ENCODE measurements at places on chromosomes 16 and 17. TPM values are rescaled to one million over a fixed set of nuclear protein-coding genes. Genes with fewer than 3 reads are reported as not detected.

PLLP gene
- total RNA-seq: 0.55 TPM

ASPA gene
- not detected for total RNA-seq

CLEC3A gene
- not detected for total RNA-seq

KRTAP4-3 gene
- total RNA-seq: not detected

VTN gene
- total RNA-seq: 0.14 TPM

ACSM2A gene
- not detected for total RNA-seq

MMP15 gene
- 0.63 TPM for total RNA-seq

EPOP gene
- 8.9 TPM for total RNA-seq

ABCC11 gene
- total RNA-seq: not detected

NR1D1 gene
- total RNA-seq: 5.1 TPM

CDRT15L2 gene
- total RNA-seq: not detected

CLEC18C gene
- total RNA-seq: 0.38 TPM

KRTAP4-1 gene
- total RNA-seq: not detected

CTRB1 gene
- not detected for total RNA-seq

RHBDF2 gene
- total RNA-seq: 39.9 TPM

TNFRSF13B gene
- not detected for total RNA-seq

DHODH gene
- 8.1 TPM for total RNA-seq

LRRC37A gene
- total RNA-seq: 7.1 TPM

KRTAP9-2 gene
- not detected for total RNA-seq

ZDHHC1 gene
- total RNA-seq: not detected

P2RX1 gene
- 0.19 TPM for total RNA-seq

PIRT gene
- total RNA-seq: not detected

TP53TG3B gene
- not detected for total RNA-seq

TNFRSF17 gene
- total RNA-seq: not detected

TOP2A gene
- total RNA-seq: 372 TPM

FN3K gene
- 4.7 TPM for total RNA-seq

PABPN1L gene
- not detected for total RNA-seq

DRC3 gene
- total RNA-seq: not detected

PNPO gene
- total RNA-seq: 24.5 TPM

SLC16A6 gene
- total RNA-seq: 3.7 TPM

SLC5A10 gene
- total RNA-seq: not detected

TMEM92 gene
- not detected for total RNA-seq

ZG16 gene
- total RNA-seq: not detected

C17orf78 gene
- total RNA-seq: not detected

CBFA2T3 gene
- total RNA-seq: not detected

E4F1 gene
- 31.5 TPM for total RNA-seq

ORC6 gene
- total RNA-seq: 29.3 TPM

KRTAP3-1 gene
- total RNA-seq: not detected

UTS2R gene
- total RNA-seq: not detected

HEXD gene
- 60.7 TPM for total RNA-seq

TMEM204 gene
- 64.2 TPM for total RNA-seq

IL4R gene
- 332 TPM for total RNA-seq
